Neural crest cell (in vitro differentiated cells): ENCODE measurements at places on chromosomes 3 and 15.

GRCh38 chr3:130916507-130917167 lies 22.8 kb downstream of the ATP2C1 start:
- DNase-seq, result no peak

GRCh38 chr3:112948346-112948838 lies 26.5 kb downstream of the CD200R1 start:
- DNase-seq, result no peak

- no peak for DNase-seq
Measured at GRCh38 chr3:141564241-141564640, 77.4 kb downstream of the RASA2 start.

GRCh38 chr3:177595530-177596188 lies 398.4 kb upstream of the TBL1XR1 start:
- DNase-seq, result no peak

DNA sequence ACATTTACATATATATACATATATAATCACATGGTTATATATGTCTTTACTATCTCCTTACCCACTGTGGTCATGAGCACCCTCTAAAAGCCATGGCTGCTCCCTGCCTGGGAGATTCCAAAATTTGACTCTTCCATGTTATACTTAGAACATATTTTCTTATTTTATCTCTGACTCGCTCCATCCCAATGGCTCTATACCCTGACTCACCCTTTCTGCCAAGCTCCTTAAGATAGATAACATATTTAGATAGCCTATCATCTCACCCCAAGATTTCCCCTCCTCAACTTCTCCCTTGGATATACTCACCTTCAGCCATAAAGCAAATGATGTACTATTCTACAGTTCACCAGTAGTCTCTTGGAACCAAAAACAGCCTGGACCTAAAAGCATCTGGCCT lies 65.1 kb downstream of the CD200R1L start:
- no peak for DNase-seq

GRCh38 chr3:52998771-52999513 lies 46.9 kb downstream of the SFMBT1 start:
- DNase-seq, result no peak

DNA sequence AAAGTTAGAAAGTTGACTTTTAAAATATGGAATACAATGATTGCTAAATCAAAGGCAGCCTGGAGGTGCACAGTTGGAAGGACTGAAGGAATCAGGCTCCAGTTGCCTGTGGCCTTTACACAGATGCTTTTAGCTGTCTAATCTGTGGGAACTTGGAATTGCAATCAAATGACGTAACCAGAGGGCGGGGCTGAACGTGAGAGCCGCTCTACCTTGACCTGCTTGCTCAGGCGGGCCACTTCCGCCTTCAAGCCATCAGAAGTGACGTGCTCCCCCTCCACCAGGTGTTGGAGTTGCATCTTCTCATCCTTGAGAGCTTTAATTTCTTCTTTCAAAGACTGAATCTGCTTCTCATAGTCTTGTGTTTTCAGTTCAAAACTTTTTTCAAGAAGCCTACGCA lies 37.7 kb upstream of the GNB5 start:
- no peak for DNase-seq

DNA sequence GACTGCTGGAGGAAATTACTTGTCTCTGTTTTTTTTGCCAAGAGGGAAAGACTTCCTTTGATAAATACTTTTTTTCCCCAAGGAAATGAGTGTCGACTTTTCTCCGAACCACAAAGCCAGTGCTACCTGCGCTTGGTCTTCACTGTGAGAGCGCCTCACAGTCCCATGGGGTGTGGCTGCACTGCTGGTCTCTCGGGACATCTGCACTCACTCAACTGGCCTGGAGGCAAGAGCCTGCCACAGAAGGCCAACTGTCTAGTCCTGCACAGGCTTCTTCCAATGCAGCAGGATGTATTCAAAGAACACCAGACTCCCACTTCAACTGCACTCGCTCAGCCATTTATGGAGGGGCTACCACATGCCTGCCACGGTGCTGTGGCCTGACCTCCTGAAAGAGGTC lies 40.6 kb upstream of the CGNL1 start:
- DNase-seq, result no peak

GRCh38 chr3:70824773-70825172 lies 512.3 kb upstream of the MDFIC2 start:
- DNase-seq, result no peak

GRCh38 chr3:111998636-111999483 lies at the start of gene TAGLN3:
Gene TAGLN3, plus strand, starts transcription at chr3:111998922. Its CDS starts 501 bp downstream, at chr3:111999423.
- DNase-seq, result peak; percentile 72

DNA sequence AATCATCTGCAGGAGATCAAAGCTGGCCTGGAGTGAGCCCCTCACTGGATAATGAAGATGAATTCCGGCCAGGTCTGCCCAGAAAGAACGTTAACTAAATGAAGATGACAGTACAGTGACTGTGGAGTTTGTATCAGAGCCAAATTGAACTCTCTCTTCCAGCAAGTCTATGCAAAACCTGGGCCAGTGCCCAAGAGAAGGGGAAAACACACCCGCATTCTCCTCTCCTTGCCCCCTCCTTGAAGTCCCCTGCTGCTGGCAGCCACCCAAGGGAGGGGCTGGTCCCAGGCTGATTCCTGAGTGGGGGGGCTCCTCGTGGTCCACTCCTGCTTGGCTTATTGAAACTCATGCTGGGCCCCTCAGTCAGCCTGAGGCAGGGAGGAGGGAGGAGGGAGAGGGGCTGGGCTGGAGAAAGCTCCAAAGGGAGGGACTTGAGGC lies 155.7 kb downstream of the RAB11A start:
- DNase-seq, result no peak

GRCh38 chr15:65110676-65111292 lies 4.2 kb downstream of the UBAP1L start:
- no peak for DNase-seq

- no peak for DNase-seq
Measured at GRCh38 chr15:31016446-31016915, 25.1 kb upstream of the MTMR10 start.

DNA sequence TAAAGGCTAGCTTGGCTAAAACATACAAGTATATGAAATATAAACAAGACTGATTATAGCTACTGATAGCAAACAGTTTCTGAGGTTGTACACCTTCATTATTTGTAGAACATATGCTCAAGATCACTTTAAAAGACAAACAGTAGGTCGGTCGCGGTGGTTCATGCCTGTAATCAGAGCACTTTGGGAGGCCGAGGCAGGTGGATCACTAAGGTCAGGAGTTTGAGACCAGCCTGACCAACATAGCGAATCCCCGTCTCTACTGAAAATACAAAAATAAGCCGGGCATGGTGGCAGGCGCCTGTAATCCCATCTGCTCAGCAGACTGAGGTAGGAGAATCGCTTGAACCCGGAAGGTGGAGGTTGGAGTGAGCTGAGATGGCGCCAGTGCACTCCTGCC lies 80.3 kb downstream of the SMARCC1 start:
- DNase-seq, result no peak

DNA sequence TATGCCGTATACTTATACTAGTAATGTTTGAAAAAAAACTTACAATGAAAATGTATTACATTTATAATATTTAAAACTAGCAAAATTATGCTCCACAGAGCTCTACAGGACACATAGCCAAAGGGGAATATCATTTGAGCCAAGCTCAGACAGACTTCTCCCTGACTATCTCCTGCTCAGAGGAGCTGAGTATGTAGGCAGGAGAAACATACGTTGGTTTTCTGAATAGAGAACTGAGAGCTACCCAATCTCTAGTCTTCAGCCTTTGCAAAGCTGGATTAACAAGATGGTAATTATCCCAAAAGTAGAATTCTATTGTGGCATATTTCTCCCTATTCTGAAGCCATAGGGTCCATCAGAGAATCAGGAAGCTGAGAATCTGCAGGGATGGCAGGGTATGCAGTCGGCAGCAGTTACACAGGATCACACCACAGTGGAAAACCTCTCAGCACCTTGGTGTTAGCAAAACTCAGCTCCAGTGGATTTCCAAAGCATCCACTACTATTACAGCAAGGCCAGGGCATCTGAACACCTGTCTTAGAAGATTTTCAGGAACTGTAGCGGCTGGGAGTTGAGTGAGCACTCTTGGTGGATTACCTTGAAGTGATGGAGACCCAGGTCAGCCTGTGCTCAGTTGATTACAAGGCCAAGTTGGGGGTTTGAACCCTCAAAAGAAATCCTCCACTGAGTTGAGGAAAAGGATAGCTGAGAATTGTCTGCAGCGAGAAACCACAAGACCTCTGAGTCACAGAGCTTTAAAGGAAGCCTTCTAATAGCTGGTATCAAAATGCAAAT lies 30.1 kb downstream of the GPR15 start:
- DNase-seq, result no peak

GRCh38 chr3:124876401-124876878 lies 10.7 kb downstream of the ITGB5 start:
- DNase-seq, result no peak

- DNase-seq, result no peak
Measured at GRCh38 chr3:31255007-31255581, 277.6 kb upstream of the STT3B start.

DNA sequence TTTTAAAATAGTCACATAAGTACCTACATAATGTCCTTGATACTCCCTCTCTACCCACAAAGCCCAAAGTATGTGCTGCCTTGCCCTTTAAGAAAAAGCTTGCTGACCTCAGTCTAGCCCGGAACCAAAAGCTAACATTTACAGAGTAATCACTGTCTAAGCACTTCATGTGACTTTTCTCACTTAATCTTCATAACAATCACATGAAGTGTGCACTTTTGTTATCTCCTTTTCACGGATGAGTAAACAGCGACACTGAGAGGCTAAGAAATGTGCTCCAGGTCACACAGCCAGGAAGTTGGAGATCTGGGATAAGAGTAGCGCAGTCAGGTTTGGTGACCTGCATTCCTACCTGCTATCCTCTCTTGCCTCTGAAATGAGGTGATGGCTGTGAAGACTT lies 194.0 kb downstream of the ITPR1 start:
- DNase-seq, result no peak

GRCh38 chr3:16520970-16521881 lies 7.7 kb upstream of the RFTN1 start:
- DNase-seq, result no peak

GRCh38 chr15:57298204-57298603 lies 78.1 kb upstream of the CGNL1 start:
- no peak for DNase-seq

GRCh38 chr3:171606151-171606751 lies 146.0 kb upstream of the TNIK start:
- DNase-seq, result no peak

DNA sequence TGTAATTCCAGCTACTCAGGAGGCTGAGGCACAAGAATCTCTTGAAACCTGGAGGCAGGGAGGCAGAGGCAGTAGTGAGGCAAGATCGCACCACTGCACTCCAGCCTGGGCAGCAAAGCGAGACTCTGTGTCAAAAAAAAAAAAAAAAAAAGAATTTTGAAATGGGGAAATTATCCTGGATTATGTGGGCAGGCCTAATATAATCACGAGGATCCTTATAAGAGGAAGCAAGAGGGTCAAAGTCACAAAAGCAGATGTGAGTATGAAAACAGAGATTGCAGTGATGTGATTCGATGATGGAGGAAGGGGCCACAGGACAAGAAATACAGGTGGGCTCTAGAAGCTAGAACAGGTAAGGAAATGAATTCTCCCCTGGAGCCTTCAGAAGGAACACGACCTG lies 159.6 kb downstream of the LEKR1 start:
- DNase-seq, result no peak

GRCh38 chr3:46921871-46922271 lies 44.4 kb downstream of the PTH1R start:
- DNase-seq, result no peak

GRCh38 chr3:10226293-10226692 lies 22.0 kb upstream of the TATDN2 start:
- no peak for DNase-seq

GRCh38 chr15:26848498-26848897 lies 18.4 kb upstream of the GABRA5 start:
- DNase-seq, result no peak

- DNase-seq, result no peak
Measured at GRCh38 chr3:141860086-141860669, 16.3 kb upstream of the ATP1B3 start.

GRCh38 chr15:51251556-51251955 lies 86.8 kb downstream of the CYP19A1 start:
- no peak for DNase-seq

- DNase-seq, result no peak
Measured at GRCh38 chr3:34261001-34261385, 462.6 kb downstream of the PDCD6IP start.

- no peak for DNase-seq
Measured at GRCh38 chr15:29942143-29942542, 119.9 kb upstream of the TJP1 start.

DNA sequence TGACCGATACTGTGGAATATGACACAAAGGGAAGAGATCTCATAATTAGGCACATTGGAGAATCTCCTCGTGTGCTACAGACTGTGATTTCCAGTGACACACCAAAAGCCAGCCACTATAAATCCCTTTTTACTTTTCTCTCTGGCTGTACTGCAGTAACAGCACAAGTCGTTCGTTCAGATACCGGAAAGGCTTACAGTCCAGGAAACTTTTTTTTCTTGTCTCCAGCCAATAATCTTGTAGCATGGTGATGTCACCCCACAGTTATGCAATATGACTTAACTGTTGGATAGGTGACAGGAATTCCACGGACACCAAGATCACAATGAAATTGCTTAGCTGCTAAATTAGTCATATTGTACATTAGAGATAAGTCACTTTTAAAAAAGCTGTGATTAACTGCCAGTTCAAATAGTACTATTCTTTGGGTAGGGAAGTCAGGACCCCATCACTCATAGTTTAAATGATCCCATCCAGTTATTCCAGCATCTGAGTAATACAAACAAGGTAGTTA lies 36.3 kb upstream of the TSC22D2 start:
- DNase-seq, result no peak

DNA sequence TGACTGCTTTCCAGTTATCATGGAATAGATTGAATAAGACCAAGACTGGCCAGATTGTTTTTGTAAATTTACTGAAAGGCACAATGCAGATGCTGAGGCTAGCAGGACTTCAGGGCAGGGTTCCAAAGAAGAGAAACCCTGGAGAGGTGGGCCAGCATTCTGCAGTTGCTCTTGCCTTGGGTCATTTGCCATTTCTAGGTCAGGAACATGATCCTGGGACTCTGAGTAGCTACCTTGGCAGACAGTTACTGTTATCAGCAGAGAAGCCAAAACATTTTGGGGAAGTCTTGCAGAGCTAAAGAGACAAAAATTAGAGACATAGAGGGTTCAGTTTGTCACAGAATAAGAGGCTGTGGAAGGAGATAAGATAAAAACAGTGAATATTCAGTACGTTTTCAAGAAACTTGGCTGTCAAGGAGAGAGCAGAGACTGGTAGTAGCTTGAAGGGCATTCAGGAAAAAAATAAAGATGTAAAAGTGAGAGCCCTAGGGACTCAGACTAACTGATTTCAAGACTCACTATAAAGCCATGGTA lies 46.8 kb upstream of the MYRIP start:
- no peak for DNase-seq

GRCh38 chr15:40992241-40992741 lies 39.0 kb downstream of the CHAC1 start:
- DNase-seq, result no peak

DNA sequence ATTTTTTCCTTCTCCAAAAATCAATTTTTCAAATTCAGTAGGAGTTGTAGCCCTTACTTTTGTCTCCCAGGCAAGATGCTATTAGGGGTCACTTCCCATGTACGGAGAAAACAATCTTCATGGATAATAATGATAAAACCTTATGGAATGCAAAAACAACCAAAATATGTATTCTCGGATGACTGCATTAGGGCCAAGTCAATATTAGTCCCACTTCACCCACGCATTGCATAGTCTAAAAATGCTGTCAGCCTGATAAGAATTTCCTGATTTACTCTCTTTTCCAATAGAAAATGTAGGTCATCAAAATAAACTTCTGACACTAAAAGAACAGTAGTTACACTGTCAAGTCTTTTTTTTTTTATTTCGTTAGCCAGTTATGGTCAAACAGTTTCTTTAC lies 2.7 kb downstream of the VGLL3 start:
- DNase-seq, result no peak

- no peak for DNase-seq
Measured at GRCh38 chr3:27714692-27715453, 7.2 kb downstream of the EOMES start.
